HCT116 (cell line): ENCODE measurements at places on chromosomes 3 and 15.
A peak's percentile ranks its signal among the peaks of the same experiment; 100 is the strongest.

- no peak for DNase-seq
These were observed 107.2 kb downstream of the NSMCE3 start for GRCh38 chr15:29162411-29162810.

GRCh38 chr3:189304465-189305351, 132.9 kb downstream of the TPRG1 start:
- DNase-seq = no peak

DNA sequence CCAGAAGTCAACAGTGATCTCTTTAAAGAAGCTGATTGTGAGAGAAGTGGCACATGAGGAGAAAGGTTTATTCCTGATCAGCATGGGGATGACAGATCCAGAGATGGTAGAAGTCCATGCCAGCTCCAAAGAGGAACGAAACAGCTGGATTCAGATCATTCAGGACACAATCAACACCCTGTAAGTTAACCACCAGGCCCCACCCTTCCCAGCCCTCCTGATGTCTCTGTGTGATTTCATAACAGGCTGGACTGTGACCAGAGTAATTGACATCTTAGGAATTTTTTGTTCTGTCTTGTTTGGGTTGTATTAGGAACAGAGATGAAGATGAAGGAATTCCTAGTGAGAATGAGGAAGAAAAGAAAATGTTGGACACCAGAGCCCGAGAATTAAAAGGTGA, 67.7 kb downstream of the KLHL25 start:
- DNase-seq = no peak

GRCh38 chr15:85562824-85563223, 182.4 kb downstream of the AKAP13 start:
- no peak for DNase-seq

DNA sequence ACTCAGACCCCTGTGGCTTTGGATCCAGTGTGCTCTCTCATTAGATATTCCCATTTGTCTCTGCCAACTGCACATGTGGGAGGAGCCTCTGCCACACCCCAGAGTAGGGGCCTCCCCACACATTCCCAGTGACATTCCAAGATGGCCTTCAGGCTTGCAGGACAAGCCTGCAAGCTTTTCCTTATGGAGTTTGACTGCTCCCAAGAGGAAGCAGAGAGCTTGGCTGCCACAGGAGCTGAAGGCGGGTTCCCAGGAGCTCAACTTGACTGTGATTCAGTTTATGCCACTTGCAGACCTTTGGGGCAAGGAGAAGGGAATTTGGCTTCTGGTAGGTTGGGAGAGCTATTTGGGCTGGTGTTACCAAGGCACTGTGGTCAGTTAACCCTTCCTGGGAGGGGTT, 22.5 kb upstream of the EPHB1 start:
- no peak for DNase-seq

GRCh38 chr3:42517117-42517516, 14.7 kb downstream of the VIPR1 start:
- DNase-seq = no peak

DNA sequence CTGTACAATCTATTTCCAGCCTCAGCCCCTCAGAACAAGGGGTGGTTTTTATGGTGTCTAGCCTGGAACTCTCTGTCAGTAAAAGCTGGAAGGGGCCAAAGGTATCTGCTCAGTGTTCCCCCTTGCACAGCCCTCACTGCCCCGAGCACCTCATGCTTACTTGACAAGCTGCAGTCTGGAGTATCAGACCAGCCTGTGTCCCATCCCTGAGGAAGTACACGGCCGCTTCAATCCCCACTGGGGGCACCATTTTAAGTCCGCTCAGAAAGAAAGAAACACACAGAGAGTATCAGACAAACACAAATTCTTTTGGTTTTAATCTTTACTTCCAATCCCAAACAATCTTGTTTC, 32.4 kb downstream of the UMPS start:
- DNase-seq = no peak

DNA sequence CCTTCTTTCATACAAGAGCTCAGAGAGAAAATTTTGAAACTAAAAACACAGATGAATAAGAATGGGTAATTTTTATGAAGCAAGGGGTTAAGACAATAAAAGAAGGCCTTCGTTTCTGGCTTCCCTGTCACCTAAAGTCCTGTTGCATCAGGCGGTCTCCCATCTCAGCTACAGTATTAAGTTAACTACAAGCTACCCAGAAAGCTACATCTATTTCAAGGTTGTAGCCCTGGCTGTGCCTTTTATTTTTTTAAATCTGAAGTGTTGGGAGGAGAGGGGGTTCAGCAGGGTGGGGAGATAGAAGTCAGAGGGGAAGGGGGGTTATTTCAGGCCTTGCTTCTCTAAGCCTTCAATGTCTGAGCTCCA, 183.3 kb downstream of the TPRG1 start:
- no peak for DNase-seq

DNA sequence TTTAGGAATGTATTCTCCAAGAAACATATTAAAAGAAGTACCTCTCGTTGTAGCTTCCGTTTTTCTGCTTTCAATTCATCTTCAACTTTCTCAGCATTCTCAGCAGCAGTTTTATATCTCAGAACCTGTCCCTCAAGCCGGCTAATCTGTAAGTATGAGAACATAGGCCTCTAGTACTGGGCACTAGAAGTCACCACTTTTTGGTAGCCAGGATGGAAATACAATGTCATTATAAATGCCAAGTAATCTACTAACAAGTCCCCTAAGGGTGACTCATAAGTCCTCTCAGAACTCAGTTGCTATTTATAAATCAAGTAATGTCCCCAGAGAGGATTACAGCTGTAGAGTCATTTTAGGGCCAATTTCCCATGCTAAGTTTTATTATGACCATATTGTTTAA, 61.1 kb downstream of the MLH1 start:
- peak; percentile 62 for DNase-seq

DNA sequence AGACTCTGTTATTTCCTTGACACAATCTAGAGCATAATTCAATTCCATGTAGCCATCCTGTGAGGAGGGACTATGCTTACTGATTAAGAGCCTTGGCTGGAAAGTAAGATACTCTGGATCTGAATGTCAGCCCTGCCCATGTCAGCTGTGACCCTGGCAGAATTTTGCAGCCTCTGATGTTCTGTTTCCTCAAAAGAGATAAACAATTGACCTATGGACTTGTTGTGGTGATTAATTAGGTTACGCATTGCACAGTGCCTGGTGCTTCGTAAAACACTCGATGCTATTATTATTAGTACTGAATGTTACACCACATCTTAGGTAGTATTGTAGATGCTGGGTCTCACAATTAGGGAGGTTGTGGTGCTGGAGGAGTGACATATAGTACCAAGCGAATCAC, 161.3 kb upstream of the MEIS2 start:
- no peak for DNase-seq

- DNase-seq = peak; percentile 47
These were observed 539.0 kb downstream of the FGF12 start for GRCh38 chr3:192188218-192188835.

DNA sequence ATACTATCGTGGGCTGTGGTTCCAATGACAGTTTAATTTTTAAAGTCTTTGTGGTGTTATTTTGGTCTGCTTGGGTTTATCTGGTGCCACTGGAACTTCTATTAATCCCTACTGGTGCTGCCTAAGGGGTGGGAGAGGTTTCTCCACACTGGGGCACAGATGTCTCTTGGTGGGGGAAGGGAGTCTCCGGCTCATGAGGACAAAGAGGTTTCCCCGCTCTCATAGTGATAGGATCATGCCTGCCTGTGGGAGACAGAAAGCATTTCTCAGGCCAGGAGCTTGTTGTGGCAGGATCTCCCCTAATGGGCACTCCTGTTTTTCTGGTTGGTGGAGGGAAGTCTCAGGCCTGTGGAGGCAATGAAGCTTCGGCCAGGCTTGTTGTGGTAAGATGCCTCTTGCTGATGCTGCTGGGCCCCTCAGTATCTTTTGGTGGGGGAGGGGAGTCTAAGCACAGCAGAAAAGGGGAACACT, 84.3 kb upstream of the THRB start:
- DNase-seq = no peak

DNA sequence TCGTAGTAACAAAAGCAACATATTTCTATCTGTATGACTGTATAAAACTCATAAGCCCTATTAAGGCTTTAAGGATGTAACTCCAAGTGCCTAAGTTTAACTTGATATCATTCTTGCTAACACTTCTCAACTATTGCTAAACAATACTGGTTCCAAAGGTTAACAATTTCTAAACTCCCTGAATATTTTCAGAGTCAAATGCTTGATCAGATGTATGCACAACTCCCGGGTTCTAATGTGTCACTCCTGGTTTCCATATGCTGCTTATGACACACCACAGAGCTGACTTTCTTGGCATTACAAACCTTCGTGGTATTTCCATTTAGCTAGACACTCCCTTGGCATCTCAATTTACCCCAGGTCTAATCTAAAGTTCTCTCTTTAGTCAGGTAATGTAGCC, 26.3 kb downstream of the DZIP1L start:
- DNase-seq = no peak

- no peak for DNase-seq
These were observed 27.4 kb upstream of the CACNA2D3 start for GRCh38 chr3:54094926-54095325.

DNA sequence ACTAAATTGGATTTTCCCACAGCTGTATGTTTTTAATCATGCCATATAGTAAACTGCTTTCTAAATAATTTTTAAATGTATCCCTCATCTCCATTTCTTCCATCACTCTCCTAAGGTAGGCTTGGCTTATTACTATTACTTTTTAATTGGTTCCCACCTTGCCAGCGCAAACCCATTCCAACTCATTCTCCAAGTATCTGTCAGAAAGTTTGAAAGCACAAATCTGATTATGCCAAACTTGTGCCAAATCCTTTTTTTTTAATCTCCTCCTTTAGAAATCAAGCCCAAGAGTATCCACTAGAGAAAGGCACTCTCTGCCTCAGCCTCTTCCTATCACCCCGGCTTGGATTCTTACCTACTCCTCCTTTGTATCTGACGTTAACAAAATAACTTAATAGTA, 784.5 kb downstream of the TBL1XR1 start:
- no peak for DNase-seq

DNA sequence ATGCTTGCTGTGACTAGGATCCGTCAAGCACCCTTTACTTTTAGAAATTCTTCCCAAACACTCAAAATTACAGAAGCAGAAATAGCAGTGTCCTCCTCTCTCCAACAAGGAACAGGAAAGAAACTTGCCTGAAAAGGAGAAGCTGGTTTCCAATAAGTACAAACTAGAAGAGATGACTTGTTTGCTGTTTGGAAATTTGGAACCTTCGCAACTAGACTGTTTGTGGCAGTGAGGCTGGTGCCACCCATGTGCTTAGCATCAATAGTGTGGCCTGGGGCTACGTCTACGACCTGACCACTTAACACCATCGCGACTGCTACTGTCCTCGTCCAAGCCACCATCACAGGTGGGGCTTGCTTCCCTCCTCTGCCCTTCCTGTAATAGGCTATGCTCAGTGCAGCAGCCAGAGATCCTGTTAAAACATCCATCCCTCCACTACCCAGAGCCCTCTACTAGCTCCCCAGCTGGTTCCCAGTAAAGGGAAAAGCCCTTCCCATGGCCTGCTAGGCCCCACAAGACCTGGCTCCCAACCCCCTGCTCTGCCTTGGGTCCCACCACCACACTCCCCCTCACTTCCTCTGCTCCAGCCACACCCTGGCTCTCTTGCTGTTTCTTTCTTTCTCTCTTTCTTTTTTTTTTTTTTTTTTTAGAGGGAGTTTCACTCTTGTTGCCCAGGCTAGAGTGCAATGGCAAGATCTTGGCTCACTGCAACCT, 52.6 kb upstream of the CCR2 start:
- no peak for DNase-seq

DNA sequence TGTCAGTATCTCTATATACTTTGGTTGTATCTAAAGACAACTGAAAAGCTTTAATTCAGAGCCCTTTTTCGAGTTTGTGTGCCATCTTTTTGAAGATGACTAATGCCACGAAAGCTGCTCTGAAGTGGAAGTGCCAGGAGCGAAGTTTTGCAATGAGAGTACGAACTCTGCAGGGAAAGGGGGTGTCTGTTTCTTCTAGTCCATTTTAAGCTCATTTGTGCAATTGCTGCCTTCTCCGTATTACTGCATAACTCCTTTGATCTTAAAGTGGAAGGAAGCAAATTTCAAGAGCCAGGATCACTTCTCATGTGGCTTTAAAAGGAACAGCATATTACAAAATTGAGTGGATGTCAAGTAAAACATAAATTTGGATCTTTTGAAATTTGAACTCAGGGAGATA, 245.3 kb downstream of the FEZF2 start:
- DNase-seq = no peak
